ENCODE measurements at places on chromosomes 4 and X.

DNA sequence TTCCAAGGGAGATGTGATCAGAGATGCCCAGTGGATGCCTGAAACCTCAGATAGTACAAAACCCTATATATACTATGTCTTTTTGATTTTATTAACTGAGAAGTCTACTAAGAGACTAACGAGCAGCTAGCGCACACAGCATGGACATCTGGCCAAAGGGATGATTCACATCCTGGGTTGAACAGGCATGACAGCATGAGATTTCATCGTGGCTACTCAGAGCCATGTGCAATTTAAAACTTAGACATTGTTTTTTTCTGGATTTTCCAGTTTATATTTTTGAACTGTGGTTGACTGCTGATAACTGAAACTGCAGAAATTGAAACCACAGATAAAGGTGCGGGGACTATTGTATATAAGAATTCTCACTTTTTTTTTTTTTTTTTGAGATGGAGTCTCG is 2252.9 kb upstream of the AGA start:
- peak; percentile 25 for DNase-seq

- DNase-seq, result no peak
Measured at GRCh38 chrX:21700275-21700674, 42.1 kb upstream of the KLHL34 start.

GRCh38 chr4:148787831-148788477 is 345.7 kb upstream of the NR3C2 start:
- DNase-seq, result no peak

DNA sequence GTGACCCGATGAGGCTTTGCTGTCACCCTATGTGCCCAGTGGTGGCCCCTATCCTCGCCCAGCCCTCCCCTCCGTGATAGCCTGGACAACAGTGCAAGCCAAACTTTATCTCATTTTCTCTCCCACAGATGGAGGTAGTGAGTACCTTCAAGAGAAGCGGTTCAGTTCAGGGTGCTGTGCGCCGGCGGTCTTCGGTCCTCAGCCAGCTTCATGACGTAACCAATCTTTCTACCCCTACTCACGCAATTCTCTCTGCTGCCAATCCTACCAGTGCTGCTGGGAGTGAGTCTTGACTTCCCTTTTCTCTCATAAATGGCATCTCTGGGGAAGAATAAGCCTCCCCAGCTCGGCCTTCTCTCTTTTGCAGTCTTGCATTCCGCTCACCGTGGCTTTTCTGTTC is 29.5 kb downstream of the CCNQ start:
- no peak for DNase-seq

DNA sequence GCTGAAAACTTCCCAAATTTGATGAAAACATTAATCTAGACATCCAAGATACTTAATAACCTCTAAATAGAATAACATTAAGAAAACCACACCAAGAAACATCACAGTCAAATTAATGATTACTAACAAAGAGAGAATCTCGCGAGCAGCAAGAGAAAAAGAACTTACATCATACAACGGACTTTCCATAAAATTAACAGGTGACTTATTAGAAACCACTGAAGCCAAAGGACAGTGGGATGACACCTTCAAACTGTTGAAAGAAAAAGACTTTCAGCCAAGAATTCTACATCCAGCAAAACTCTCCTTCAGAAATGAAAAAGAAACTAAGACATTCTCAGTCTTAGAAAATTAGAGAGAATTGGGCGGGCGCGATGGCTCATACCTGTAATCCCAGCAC is 232.0 kb downstream of the SNCA start:
- DNase-seq, result no peak

DNA sequence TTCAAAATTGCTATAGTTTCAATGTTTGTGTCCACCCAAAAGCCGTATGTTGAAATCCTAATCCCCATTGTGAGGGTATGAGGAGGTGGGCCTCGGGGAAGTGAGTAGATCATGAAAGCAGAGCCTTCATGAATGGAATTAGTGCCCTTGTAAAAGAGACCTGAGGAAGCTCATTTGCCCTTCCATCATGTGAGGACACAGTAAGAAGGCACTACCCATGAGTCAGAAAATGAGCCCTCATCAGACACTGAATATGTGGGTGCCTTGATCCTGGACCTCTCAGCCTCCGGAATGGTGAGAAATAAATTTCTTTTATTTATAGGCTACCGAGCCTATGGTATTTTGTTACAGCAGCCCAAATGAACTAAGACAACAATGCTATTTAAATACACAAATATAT is 57.7 kb upstream of the EFHC2 start:
- DNase-seq, result no peak

DNA sequence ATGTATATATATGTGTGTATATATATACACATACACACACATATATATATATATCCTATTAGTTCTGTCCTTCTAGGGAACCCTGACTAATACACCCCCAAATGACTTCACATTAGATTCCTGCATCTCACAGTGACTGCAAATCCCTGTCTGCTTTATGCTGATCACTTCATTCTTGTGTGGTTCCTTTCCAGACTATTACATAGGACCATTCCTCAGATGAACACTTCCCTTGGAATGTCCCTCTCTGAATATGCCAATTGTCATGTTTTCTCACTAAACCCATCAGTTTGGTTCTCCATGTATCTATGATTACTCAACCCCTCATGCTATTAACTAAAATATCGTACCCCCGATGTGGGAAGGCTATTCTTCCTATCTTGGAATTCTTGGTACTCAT is 605.2 kb upstream of the NR3C2 start:
- peak; percentile 19 for DNase-seq

GRCh38 chr4:83139514-83140156 is 25.1 kb upstream of the PLAC8 start:
- no peak for DNase-seq

GRCh38 chrX:76439188-76439587 is 11.7 kb downstream of the MAGEE1 start:
- DNase-seq, result no peak

DNA sequence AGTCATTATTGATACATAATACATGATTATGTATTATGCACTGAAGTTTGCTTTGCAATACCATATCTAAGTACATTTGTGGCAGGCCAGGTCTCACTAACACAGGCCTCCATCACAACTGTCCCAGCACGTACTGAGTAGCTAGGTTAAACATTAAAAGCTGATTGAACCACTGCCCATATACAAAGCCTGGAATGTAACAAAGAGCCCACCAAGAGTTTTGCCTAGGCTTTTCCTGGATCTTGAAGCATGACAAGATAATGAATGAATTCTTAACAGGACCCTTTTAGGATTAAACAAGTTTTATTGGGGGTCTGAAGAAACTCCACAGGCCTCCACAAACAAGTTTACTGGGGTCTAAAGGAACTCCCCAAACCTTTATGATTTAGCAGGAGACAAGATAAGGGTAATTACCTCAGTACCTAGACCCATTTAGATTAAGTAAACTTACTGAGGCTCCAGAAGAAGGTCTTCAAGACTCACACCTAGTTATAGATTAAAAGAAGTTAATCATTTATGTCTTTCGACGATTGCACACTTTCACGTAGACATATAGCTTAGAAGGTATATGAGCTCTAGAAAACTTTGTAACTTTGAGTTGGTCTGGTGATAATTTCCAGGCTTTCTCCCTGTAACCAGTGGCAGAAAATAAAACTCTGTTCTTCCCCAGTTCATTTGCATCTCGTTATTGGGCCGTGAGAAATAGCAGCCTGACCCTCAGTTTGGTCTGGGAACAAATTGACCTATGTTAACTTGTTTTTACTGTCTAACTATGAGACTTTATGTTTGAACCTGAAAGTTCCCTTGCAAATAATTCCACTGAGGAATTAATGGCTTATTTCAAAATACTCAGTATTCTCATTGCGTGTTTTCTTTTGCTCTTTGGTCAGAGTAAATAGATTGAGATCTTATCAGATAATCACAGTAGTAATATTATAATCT is 84.8 kb downstream of the PHEX start:
- DNase-seq, result no peak

- DNase-seq, result no peak
Measured at GRCh38 chr4:85482010-85482738, 7.2 kb downstream of the ARHGAP24 start.

DNA sequence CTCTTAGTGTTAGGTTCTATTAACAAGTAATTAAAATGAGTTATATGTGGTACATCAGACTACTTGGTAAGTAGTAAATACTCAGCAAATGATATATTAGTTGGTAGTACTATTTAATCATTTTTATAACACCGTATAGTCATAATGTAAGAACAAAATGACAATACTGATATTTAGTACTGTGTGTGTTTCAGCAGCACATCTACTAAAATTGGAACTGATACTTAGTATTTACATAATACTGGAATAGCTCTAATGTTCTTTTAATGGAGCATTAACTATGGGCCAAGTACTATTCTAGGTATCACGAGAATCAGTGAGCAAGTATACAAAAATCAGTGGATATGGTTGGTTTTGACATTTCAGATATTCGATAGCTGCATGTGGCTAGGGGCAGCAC is 35.3 kb downstream of the ERVMER34-1 start:
- DNase-seq, result no peak

DNA sequence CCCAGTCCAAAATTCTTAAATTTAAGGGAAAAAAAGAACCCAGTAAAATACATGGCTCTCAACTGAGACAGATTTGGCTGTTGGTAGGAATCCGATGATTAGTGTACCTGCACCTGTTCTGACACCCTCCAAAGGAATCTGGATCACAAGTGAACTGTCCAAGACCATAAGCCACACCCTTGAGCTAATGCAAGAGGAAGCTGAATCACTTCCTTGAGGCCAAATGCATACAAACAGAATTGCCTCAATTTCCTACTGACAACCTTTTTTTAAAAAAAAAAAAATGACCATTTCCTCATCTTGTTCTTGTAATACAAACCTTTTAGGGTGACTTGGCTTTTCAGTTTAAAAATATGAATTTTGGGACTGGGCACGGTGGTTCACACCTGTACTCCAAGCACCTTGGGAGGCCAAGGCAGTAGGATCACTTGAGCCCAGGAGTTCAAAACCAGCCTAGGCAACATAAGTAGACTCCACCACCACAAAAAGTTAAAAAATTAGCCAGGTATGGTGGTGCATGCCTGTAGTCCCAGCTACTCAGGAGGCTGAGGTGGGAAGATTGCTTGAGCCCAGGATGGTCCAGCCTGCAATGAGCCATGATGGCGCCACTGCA is 10.7 kb upstream of the FBXL5 start:
- DNase-seq, result no peak

DNA sequence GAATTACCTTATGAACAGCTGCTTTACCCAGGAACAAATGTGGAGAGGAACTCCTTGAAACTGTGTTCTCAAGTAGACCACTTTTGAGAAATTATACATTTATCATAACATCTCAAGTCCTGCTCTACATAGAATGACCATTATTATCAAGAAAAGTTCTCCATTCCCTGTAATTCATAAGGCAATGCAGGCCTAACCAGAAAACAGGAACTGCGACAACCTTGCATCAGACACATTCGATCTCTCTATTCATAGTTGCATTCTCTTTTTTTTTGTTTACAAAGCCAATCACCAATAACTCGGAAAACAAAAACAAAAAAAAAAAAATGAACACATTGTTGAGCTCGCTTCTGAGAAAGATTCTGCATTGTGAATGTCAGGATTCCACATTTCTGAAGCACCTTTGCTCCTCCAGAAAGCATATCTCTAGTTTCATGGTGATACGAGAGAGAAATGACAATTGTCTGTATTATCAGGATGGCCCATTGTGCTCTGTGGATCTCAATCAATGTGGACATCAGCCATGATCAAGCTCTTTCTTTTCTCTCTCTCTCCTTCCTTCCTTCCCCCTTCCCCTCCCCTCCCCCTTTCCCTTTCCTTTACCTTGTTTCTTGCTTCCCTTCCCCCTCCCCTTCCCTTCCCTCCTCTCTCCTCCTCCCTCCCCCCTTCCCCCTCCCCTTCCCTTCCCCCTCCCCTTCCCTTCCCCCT is 32.4 kb upstream of the CD99 start:
- DNase-seq, result no peak

GRCh38 chr4:1964443-1964842 is 44.3 kb downstream of the NELFA start:
- no peak for DNase-seq

GRCh38 chr4:155377276-155377675 is 511 bp upstream of the MAP9 start:
- no peak for DNase-seq

GRCh38 chr4:152591876-152592275 is 56.0 kb upstream of the FBXW7 start:
- no peak for DNase-seq

DNA sequence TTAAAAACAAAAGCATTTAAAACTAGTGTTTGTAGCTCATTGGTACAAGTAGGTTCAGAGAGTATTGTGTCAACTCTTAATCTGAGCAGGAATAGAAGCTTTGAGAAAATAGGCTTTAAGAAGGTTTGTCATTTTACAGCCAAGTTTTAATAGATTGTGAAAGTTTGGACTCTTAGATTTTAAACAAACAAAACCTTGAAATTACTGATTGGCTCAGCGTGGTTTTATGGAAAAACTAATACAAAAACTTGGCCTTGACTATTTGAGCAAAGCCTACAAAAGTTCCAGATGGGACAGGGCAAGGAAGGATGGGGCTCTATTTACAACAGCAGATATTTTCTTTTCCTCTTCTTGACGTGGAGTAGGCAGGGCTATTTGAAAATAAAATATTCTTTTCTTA is 16.5 kb downstream of the ZFX start:
- DNase-seq, result no peak

DNA sequence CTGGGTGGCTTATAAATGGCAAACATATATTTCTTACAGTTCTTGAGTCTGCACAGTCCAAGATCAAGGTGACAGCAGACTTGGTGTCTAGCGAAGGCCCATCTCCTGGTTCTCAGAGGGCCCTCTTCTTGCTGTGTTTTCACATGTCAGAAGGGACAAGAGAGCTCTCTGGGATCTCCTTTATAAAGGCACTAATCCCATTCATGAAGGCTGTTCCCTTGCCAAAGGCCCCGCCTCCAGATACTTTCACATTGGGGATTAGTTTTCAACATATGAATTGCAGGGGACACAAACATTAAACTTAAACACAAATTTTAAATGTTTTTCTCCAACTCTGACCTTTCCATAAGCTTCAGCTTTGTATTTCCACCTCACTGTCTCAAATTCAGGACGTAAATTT is 1135.0 kb upstream of the TENM3 start:
- DNase-seq, result no peak

DNA sequence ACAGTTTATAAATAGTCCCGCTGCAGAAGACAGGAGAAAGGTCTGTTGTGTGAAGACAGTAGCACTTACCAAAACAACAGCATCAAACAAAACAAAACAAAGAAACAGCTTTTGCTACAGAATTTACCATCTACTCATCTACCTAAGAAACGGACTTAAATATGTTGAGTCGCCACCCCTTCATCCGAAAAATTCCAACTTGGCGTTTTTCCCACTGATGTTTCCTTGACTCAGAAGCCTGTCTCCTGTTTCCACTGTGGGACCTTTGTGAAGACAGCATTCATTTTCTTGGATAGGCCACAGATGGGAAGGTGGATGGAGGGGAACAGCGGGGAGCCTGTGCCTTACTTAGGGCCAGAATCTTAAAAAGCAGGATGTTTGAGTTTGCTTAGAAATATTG is 1.3 kb upstream of the ITM2A start:
- DNase-seq, result no peak

DNA sequence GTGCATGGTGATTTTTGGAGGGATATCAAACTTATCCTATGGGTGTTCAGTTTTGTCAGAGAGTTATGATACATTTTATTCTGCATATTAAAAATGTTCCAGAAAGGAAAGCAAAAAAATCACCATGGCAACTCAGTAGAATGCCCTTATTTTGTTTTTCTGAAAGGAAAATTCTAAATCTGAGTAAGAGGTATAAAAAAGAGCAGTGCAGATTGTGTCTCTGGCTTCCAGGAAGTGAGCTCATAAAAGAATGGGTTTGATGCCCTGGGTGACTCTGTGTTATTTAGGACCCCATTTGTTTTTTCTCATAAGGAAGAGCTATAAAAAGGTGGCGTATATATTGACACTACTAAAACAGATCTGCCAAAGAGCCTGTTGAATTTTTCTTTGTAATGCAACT is 128.8 kb downstream of the UCHL1 start:
- DNase-seq, result no peak
